Nasal cavity respiratory epithelium epithelial cell of viscerocranial mucosa (primary cell): ENCODE measurements at places on chromosomes 4 and X. TPM values are rescaled to one million over a fixed set of nuclear protein-coding genes. Genes with fewer than 3 reads are reported as not detected.

GPRASP2 gene
- 8.2 and 11.6 TPM in 2 replicates for total RNA-seq

NIPAL1 gene
- total RNA-seq = 11.6 and 14.1 TPM in 2 replicates

PCSK1N gene
- total RNA-seq = under 0.01 and 1.4 TPM in 2 replicates

WNK3 gene
- 0.68 and 1.8 TPM in 2 replicates for total RNA-seq

PAGE1 gene
- total RNA-seq = not detected in 2 replicates

NUDT11 gene
- total RNA-seq = 5.5 TPM in 2 replicates

PNMA3 gene
- under 0.01 TPM in 1 of 2 replicates, not detected in the other for total RNA-seq

FAM53A gene
- 1.1 and 1.4 TPM in 2 replicates for total RNA-seq

LNX1 gene
- total RNA-seq = 2.1 and 5.1 TPM in 2 replicates

PPBP gene
- total RNA-seq = 6.2 TPM in 1 of 2 replicates, not detected in the other

SULT1B1 gene
- total RNA-seq = under 0.01 and 0.28 TPM in 2 replicates

CYTL1 gene
- total RNA-seq = not detected in 2 replicates

GATA1 gene
- total RNA-seq = not detected in 2 replicates

TMPRSS11D gene
- total RNA-seq = 11.0 and 11.3 TPM in 2 replicates

RBM3 gene
- 46.5 and 127 TPM in 2 replicates for total RNA-seq

FAM149A gene
- under 0.01 and 1.7 TPM in 2 replicates for total RNA-seq

SLC7A11 gene
- total RNA-seq = 122 and 291 TPM in 2 replicates

TAB3 gene
- 12.3 and 23.2 TPM in 2 replicates for total RNA-seq

STATH gene
- total RNA-seq = not detected in 2 replicates

SPOCK3 gene
- 0.34 and 2.3 TPM in 2 replicates for total RNA-seq

SERTM2 gene
- total RNA-seq = not detected in 2 replicates

FRG2 gene
- not detected in 2 replicates for total RNA-seq

CYP4V2 gene
- total RNA-seq = 2.7 and 16.4 TPM in 2 replicates

HTN3 gene
- not detected in 2 replicates for total RNA-seq

KIF4A gene
- 0.14 and 0.34 TPM in 2 replicates for total RNA-seq

BRS3 gene
- total RNA-seq = not detected in 2 replicates

BANK1 gene
- total RNA-seq = 0.34 and 1.1 TPM in 2 replicates

ARMCX2 gene
- 33.0 and 35.2 TPM in 2 replicates for total RNA-seq

MAGEC2 gene
- not detected in 2 replicates for total RNA-seq

DUX4 gene
- total RNA-seq = not detected in 2 replicates

EMCN gene
- under 0.01 TPM in 1 of 2 replicates, not detected in the other for total RNA-seq

NLRP2B gene
- not detected in 2 replicates for total RNA-seq

NPNT gene
- 1.4 and 19.7 TPM in 2 replicates for total RNA-seq

EVC gene
- 12.3 and 52.8 TPM in 2 replicates for total RNA-seq

BMPR1B gene
- total RNA-seq = 6.5 and 9.9 TPM in 2 replicates

HSFX3 gene
- not detected in 2 replicates for total RNA-seq

STAG2 gene
- 93.6 and 110 TPM in 2 replicates for total RNA-seq

MAML3 gene
- total RNA-seq = 2.4 and 3.6 TPM in 2 replicates

FOXR2 gene
- not detected in 2 replicates for total RNA-seq

CT47A1 gene
- not detected in 2 replicates for total RNA-seq

GLRB gene
- 2.1 and 6.2 TPM in 2 replicates for total RNA-seq

CENPVL2 gene
- not detected in 2 replicates for total RNA-seq

RAB9A gene
- 48.8 and 54.3 TPM in 2 replicates for total RNA-seq

PAGE2 gene
- not detected in 2 replicates for total RNA-seq

GNRHR gene
- total RNA-seq = under 0.01 and 0.07 TPM in 2 replicates

CSAG2 gene
- not detected in 2 replicates for total RNA-seq
